ENCODE measurements at places on chromosomes 4 and X.

DNA sequence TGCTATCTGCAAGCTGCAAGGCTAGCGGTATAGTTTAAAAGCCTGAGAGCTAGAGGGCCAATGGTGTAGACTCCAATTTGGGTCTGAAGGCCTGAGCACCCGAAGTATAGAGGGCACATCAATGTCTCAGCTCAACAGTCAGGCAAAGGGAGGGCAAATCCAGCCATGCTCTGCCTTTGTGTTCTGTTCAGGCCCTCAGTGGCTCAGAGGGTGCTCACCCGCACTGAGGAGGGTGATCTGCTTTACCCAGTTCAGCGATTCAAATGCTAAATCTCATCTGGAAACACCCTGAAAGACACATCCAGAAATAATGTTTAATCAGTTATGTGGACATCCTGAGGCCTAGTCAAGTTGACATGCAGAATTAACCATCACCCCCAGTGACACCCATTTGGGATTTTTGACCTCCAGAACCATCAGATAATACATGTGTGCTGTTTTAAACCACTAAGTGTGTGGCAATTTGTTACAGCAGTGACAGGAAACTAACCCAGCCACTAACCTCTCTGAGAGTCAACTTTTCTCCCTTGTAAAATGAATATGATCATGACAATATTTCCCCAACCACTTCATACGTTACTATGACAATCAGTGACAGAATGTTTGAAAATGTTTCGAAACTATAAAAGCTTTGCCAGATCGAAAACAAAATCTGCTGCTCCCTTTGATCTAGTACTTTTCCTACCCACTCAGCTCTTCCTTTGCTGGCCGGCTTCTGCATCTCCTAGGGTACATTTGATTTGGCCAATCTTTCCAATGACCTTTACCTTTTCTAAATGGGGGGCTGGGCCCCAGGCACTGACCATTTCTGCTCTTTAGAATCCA is 8.4 kb upstream of the TBL1X start:
- DNase-seq = no peak

- no peak for DNase-seq
These were observed 25.5 kb downstream of the INTS12 start for GRCh38 chr4:105683038-105683437.

DNA sequence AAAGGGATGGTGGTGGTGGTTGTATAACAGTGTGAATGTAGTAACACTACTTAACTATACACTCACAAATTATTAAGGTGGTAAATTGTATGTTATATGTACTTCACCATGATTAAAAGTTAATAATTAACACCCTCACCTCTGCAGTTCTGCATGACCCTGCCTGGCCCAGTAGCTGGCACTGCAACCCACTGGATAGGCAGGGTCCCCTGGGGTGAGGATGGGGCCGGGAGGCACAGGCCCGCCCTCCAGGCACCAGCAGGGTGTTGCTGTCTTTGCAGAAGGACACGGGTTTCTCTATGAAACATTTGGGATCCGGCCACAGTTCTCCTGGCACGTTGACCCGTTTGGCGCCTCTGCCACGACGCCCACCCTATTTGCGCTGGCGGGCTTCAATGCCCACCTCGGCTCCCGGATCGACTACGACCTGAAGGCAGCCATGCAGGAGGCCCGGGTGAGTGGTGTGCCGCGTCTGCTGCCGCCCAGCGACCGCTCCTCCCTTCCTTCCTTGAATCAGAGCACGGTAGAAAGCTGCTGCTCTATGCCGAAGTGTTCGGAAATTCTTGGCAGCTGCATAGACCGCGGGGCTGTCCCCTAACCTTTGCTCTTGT is 11.8 kb downstream of the MAN2B2 start:
- no peak for DNase-seq

GRCh38 chrX:41033299-41033698 is 51.9 kb upstream of the USP9X start:
- peak; percentile 28 for DNase-seq

DNA sequence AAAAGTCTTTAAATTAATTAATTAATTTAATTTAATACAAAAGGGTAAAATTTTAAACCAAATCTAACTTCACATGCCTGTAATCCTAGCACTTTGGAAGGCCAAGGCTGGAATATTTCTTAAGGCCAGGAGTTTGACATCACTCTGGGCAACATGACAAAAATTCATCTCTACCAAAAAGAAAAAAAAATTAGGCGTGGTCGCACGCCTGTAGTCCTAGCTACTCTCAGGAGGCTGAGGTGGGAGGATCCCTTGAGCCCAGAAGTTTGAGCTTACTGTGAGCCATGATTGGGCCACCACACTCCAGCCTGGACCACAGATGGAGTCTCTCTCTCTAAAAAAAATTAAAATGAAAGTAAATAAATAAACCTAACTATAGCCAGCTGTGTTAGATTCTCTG is 39.2 kb upstream of the ANTXR2 start:
- DNase-seq = no peak

GRCh38 chrX:71171110-71171801 is 26.6 kb downstream of the NLGN3 start:
- no peak for DNase-seq

DNA sequence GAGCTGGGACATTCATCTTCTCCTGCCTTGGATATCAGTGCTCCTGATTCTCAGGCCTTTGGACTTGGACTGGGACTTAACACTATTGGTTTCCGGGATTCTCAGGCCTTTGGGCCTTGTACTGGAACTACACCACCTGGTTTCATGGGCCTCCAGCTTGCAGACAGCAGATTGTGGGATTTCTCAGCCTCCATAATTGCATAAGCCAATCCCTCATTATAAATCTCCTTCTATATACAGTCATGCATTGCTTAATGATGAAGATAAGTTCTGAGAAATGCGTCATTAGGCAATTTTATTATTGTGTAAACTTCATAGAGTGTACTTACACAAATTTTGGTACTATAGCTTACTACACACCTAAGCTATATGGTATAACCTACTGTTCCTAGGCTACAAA is 8.9 kb upstream of the CCNG2 start:
- DNase-seq = no peak

- peak; percentile 58 for DNase-seq
These were observed 95.4 kb downstream of the TNIP2 start for GRCh38 chr4:2660596-2661211.

GRCh38 chr4:152585023-152585441 is 49.1 kb upstream of the FBXW7 start:
- peak; percentile 40 for DNase-seq

DNA sequence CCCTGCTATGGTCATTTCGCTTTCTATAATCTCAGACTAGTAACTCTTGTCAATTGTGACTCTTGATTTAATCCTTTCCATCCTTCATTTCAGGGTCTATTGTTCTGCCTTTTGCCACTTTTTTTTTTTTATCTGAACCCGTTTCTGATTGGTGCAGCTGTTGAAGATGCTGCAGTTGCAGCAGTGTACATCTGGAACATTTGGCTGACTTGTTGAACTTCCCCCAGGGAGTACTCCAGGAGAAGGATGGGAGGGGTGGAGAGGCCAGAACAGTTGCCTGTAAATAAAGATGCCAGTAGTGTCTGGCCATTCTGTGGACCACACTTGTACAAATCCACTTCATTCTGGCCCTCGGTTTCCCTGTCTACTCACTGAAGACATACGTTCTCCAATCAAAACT is 1.0 kb upstream of the EDA start:
- DNase-seq = no peak

DNA sequence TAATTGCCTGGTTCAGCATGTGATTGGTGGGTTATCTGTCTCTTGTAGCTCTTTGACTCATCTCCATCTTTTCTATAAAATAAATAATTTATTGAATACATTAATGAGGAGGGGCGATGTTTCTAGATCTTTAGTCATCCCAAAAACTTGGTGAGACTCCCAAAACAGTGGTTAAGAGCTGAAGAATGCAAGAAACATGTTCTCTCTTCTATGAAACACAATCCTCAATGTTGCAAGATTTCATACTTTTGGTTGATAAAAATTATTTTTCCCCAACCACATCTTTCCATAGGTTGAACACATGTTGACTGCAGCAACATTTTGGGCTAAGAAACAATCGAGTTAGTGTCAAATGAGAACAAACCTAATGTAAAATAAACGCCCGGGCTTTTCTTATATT is 1.2 kb upstream of the TMEM47 start:
- peak; percentile 40 for DNase-seq

GRCh38 chrX:47297874-47298273 is 65.1 kb downstream of the USP11 start:
- no peak for DNase-seq

GRCh38 chr4:139844459-139845036 is 178.9 kb downstream of the MGST2 start:
- DNase-seq = no peak

DNA sequence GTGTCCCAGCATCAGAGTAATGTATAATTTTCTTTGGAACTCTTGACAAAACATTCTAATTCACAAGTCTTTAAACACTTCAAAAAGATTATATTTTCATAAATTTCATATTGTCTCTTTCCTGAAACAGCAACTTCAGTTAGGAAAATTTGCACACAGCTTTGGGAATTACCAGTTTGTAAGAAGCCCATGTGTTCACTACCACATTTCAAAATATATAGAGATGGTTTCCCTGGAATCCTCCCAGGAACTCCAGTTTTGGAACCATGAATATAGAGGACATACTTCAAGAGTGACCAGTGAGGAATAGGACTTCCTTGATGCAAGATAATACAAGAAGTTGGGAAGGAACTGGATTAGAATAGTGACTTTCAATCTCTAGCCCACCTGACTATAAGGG is 28.7 kb upstream of the HPGDS start:
- DNase-seq = no peak

DNA sequence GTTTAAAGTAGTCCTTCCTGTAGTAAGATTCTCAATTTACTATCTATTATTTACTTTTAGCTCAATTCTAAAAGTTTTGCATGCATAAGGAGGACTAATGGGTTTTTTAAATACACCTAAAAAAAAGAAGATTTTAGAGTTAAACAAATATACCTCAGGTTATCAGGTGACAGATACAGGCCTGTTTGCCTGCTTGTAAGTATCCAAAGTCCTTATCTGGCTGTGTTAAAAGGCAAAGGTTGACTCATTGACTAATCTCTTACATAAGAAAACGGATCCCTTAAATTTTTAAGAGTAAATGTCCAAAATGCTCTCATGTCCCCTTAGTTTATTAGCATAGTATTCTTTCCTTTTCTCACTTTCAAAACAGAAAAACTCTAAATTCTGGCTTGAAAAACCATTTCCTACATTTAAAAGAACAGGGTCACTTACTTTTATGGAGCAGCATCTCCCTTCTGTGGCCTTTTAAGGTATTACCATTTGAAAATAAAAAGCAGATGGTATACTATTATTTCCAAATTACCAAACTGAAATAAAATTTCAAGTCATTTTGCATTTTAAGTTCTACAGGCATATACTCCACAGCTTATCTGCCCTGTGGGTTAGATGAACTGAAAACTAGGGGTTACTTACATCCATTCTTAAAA is 4.5 kb downstream of the CBR4 start:
- peak; percentile 30 for DNase-seq

DNA sequence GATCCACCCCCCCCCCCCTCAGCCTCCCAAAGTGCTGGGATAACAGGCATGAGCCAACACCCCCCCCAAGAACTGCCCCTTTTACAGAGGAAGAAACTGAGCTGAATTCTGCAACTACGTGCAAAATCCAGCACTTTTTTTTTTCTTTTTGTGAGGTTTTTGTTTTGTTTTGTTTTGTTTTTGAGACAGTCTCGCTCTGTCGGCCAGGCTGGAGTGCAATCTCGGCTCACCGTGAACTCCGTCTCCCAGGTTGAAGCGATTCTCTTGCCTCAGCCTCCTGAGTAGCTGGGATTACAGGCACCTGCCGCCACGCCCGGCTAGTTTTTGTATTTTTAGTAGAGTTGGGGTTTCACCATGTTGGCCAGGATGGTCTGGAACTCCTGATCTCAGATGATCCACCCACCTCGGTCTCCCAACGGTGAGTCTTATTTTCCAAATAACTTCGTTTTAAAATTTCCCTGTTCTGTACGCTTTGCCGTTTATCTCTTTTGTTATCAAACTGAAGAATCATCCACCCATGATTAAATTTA is 4.9 kb downstream of the CRLF2 start:
- DNase-seq = no peak

- no peak for DNase-seq
These were observed 126.7 kb downstream of the AFAP1 start for GRCh38 chr4:7812921-7813320.

- no peak for DNase-seq
These were observed 61.3 kb upstream of the CASK start for GRCh38 chrX:41984628-41985027.

- DNase-seq = no peak
These were observed 50.8 kb downstream of the SLC2A9 start for GRCh38 chr4:9970399-9971011.

- DNase-seq = no peak
These were observed 577.2 kb upstream of the HTR2C start for GRCh38 chrX:114006664-114007063.

DNA sequence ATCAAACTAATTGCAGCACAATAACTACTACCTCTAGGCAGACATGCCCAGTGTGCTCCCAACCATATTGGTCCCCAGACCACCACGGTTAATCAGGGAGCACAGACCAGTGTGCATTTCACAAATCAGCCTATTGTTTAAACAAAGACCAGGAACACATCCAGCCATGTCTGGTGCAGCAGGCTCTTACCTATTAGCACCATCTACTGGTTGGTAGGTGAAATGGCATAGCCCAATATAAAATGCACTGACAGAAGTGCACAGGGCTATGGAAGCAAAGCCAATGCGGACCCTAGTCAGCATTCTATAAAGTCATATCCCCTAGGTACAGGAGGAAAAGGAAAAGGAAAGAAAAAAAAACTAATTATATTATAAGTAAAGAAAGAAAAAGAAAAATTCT is 15.5 kb upstream of the CYLC1 start:
- peak; percentile 31 for DNase-seq

- DNase-seq = no peak
These were observed 2.2 kb downstream of the TRMT44 start for GRCh38 chr4:8442596-8443358.

DNA sequence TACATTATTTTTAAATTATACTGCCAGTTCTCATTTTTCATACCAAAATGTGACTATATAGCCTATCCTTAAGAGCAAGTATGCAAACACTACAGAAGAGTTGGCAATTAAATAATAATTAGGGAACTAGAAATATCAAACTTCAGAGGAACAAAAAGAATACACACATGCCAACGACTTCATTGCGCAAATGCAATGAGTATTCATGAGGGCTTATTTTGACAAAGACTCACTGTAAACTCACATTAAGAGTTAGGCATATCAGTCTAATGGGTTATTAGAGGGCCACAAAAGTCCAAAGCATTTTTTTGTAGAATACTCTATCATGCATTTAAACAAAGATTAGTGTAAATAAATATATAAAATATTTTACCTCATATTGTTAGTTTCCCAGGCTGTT is 31.6 kb downstream of the SLC10A7 start:
- DNase-seq = no peak

DNA sequence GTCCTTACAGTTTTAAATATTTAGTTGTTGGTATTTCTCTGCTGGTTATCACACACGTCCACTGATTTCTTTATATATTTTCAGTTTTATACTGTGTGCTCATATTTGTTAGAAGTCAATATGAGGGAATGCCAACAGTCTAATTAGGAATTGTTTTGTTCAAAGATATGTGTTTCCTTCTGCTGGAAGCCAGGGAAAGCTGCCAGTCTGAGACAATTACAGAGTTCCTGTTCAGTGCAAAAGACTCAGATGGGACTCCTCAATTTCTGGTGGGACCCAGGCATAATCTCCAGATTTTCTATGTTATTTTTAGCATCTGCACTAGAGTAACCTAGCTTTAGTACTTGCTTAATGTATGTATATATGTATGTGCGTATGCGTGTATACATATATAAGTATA is 486.0 kb downstream of the GRID2 start:
- no peak for DNase-seq

GRCh38 chr4:104942990-104943743 is 203.5 kb upstream of the TET2 start:
- peak; percentile 1 for DNase-seq

Measured in iris pigment epithelial cell (primary cell).